ENCODE measurements at places on chromosomes 3 and 15.
A peak's percentile ranks its signal among the peaks of the same experiment; 100 is the strongest.

- no peak for DNase-seq
Observed at GRCh38 chr15:95561463-95561862, 769.0 kb upstream of the NR2F2 start.

DNA sequence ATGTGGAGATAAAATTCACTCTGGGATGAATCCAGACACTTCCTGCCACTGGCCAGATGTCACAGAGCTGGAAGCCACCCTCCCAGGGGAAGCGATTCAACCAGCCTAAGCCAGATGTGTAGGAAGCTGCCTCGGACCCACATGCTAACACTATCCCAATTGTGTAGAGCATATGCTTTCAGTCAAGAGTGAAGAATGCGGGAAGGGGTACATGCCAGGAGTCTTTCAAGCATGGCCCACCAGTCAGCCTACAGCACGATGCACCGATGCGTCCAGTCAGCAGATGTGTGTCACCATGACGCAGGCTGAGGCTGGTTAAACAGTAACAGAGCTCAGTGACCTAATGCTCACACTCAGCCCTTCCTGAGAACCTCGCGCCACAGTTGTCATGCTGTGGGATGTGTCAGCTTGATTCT, 38.8 kb upstream of the BNC1 start:
- no peak for DNase-seq

- no peak for DNase-seq
Observed at GRCh38 chr3:175914785-175915184, 1055.7 kb downstream of the NAALADL2 start.

DNA sequence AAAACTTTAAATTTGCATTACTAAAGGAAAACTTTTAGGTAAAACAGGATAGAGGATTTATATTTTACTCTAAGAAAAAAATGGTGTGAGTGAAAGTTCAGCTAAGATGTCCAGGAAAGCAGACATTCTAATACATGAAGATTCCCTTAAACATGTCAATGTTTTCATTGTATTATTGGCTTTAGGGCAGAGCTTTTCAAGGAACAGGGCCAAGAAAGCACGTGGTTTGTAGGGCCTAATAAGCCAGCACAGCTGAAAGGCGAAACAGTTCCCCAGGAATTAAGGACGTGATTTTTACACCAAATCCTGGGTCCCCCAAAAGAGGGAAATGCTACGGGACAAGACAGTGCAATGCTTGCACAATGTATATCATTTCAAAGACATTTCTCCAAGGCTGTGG, 48.6 kb upstream of the MKRN3 start:
- no peak for DNase-seq

GRCh38 chr3:176690083-176690869, 507.0 kb downstream of the TBL1XR1 start:
- no peak for DNase-seq

DNA sequence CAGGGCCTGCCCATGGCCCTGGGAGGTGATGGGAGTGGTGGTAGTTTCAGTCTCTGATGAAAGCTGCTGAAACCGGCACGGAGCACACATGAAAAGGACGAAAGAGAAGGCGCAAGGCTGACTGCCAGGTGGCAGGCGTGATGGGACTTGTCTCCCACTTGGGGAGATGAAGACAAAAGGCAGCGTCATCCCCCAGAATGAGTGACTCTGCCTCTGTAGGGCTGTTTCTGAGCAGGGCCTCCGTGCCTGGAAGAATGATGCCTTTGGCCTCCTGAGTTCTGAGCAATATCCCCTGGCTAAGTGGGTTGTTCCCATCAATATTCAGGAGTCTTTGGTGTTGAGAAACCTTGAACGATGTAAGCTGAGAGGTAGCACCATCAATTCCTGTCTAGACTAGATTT, 237.8 kb downstream of the OPA1 start:
- DNase-seq: no peak

DNA sequence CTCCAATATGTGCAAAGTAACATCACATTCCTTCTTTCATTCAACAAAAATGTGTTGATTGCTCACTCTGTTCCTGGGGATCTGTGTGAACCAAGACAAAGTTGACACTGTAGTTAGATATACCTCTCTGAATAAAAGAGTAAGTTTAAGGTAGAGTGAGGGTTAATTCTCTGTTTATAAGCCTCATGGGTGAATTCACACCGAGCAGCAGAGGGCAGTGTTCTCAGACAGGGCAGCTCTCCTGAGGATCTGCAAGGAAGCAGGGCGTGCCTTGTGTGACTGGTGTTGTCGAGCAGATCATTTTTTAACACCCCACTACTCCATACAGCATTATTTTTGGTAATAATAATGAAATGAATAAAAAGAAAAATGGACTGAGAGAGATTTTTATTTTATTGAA, 34.4 kb downstream of the PAQR9 start:
- peak; percentile 67 for DNase-seq

DNA sequence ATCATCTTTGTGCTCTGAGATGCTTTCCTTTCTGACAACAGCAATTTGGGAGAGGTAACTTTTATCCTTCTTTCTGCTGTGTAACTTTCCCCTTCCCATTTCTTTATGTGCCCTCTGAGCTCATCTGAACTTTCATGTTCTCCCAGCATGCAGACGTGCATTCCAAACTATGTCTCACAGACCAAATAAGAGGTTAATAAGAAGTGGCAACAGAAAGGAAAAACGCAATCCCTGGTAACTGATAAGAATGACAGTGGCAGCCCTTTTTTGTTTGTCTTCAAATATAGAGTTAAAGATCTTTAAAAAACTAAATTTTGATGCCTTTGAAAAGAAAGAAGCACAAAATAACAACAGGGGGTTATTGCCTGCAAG, 533.4 kb downstream of the FOXP1 start:
- DNase-seq: no peak
